Fibroblast of skin of scalp (primary cell): ENCODE measurements at places on chromosomes 4 and X.

DNA sequence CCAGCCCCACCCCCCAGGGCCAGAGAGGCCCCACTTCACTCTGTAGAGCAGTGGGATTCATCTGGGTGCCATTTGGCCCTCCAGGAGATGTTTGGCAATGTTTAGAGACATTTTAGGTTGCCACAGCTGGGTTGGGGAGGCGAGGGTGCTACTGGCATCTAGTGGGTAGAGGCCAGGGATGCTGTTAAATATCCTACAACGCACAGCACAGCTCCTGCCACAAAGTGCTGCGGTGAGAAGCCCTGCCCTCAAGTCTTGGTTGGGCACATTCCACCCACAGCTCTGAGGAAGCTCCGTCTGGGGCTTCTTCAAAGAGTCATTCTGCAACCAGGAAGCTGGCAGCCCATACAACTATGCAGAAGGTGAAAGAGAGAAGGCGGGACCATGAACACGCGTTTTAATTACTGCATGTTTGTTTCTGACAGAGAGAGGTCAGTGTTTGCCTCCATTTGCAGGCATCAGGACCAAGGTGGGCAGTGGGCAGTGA lies 48.1 kb upstream of the FAM9C start:
- no peak for DNase-seq

GRCh38 chrX:45198301-45198700 lies 2.4 kb downstream of the DIPK2B start:
- no peak for DNase-seq

DNA sequence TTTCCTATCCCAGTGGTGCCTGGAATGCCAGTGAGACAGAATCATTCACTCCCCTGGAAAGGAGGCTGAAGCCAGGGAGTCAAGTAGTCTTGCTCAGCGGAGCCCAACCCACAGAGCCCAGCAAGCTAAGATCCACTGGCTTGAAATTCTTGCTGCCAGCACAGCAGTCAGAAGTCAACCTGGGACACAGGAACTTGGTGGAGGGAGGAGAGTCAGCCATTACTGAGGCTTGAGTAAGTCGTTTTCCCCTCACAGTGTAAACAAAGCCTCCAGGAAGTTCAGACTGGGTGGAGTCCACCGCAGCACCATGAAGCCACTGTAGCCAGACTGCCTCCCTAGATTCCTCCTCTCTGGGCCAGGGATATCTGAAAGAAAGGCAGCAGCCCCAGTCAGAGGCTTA lies 283.2 kb upstream of the CPEB2 start:
- peak; percentile 75 for DNase-seq

GRCh38 chr4:105661028-105661427 lies 47.5 kb downstream of the INTS12 start:
- DNase-seq, result no peak

- DNase-seq, result no peak
Measured at GRCh38 chr4:6750286-6751221, 32.0 kb upstream of the KIAA0232 start.

DNA sequence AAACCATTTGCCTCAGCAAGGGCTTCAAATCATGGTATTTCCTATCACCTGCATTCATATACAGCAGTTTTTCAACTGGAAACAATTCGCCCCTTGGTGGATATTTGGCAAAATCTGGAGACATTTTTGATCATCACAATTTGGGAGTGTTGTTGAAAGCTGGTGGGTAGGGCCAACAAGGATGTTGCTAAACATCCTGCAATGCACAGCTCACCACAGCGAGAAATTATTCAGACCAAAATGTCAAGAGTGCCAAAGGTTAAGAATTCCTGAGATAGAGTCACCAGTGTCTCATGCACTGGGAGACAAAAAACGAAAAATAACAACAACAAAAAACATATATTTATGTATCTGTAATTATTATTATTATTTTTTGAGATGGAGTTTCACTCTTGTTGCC lies 435.2 kb upstream of the CTSO start:
- peak; percentile 17 for DNase-seq

DNA sequence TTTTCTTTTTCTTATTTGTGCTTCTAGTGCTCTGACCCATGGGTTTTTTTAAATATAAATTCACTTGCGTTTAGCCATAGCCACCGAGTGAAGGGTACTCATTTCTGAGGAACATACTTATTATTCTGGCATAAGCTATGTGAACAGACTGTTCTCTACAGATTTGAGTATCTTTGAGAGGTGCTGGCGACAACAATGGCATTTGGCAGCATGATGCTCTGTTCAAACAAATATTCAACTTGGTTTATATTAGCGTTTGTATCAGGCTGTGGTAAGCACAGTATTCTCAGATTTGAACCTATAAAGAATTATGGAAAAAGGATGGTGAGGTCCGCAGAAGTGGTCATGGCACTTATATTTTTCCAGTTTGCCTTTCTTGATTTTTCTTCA lies 108.7 kb upstream of the LIMCH1 start:
- no peak for DNase-seq

- peak; percentile 17 for DNase-seq
Measured at GRCh38 chrX:30657196-30658161, 4.3 kb downstream of the GK start.

GRCh38 chrX:15033917-15034316 lies 160.7 kb downstream of the MOSPD2 start:
- DNase-seq, result no peak

- DNase-seq, result no peak
Measured at GRCh38 chr4:6206771-6207290, 6.5 kb upstream of the JAKMIP1 start.

GRCh38 chrX:128807367-128807766 lies 715.9 kb downstream of the SMARCA1 start:
- DNase-seq, result no peak

- DNase-seq, result no peak
Measured at GRCh38 chr4:105116616-105117319, 29.9 kb upstream of the TET2 start.

GRCh38 chrX:45745479-45745878 lies 544.8 kb upstream of the DIPK2B start:
- no peak for DNase-seq

- no peak for DNase-seq
Measured at GRCh38 chr4:123443401-123444289, 47.0 kb downstream of the SPRY1 start.

GRCh38 chr4:117429061-117429460 lies 343.7 kb upstream of the TRAM1L1 start:
- DNase-seq, result peak; percentile 3

DNA sequence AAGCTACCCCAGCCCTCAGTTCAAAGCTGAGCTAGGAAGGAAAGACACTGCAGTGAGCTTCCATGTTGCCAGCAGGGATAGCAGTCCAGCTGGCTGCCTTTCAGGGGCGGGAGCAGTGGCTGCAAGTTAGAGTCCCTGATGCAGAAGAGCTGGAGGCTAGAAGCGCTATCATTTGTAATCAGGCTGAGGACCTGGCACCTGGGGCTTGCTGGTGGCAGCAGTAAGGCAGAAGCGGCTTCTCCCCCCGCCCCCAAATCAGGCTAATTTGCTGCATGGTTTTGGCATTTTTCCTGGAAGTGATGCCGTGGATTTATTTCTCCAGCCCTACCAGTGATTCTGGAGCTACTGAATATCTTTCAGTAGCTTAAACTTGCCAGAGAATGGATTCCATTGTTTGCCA lies 203.3 kb downstream of the CLCN4 start:
- DNase-seq, result peak; percentile 19

DNA sequence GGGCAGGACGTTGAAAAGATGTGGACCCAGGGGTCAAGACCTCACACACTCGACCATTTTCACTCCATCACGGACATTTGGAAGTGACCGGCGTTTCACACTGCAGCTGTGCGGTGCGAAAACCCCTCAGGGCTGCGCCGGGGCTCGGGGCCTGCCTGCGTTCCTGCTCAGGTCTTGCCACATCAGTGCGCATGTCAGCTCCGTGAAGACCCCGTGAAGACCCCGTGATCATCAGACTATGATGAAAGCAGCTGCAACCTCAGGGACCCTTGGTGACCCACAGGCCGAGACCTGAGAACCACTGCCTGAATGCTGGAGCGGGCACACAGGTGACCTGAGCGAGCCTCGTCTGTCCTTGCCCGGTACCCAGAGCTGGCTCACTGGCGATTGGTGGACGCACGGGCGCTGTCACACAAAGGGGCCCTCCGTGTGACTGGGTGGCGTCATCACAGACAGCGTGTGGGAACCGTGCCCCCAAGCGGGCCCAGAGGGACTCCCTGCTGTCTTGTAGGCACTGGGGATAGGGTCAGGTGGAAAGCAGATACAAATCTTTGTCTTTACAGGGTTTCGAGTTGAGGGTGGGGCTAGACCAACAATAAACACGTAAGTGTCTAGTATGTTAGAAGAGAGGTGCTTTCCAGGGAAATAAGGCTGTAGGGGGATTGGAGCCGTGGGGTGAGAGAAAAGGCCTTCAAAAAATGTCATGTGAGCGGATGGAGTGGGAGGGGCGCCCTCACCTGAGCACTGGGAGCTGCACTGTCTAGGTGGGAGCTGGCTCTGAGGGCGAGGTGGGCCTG lies 12.7 kb downstream of the MSANTD1 start:
- DNase-seq, result no peak

GRCh38 chrX:69146739-69147138 lies 18.5 kb downstream of the PJA1 start:
- DNase-seq, result no peak

DNA sequence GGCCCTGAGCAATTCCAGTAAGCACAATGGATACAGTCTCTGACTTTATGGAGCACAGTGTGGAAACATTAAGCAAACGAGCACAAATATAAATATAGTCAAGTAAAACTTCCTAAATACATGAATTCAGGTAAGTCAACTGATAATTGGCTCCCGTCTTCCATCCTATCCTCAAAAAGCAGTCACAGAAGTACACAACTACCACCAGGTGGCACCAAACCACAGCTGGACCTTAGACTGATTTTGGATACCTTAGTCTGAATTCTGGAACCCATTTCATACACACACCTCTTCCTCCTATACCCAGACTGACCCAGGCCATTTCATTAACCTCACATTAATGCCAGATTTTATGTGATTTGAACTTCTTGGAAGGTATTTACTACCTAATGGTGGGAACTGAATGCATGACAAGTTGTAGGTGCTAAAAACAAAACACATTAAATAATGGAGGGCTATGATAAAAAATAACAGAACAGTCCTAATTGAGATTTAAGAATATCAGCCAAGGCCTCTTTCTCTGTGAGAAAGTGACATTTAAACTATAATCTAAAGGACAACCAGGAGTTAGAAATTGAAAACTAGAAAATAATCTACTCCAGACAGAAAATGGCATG lies 77.5 kb downstream of the ELF2 start:
- peak; percentile 80 for DNase-seq

DNA sequence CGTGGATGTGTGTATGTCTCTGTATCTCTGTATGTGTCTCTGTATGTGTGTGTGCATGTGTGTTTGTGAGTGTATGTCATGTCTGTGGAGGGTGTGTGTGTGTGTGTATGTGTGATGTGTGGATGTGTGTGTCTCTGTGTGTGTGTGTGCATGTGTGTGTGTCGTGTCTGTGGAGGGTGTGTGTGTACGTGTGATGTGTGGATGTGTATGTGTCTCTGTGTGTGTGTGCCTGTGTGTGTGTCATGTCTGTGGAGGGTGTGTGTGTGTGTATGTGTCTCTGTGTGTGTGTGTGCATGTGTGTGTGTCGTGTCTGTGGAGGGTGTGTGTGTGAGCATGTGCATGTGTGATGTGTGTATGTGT lies 51.6 kb upstream of the ADRA2C start:
- no peak for DNase-seq

GRCh38 chrX:7068939-7069367 lies 78.6 kb upstream of the STS start:
- DNase-seq, result peak; percentile 29

- DNase-seq, result no peak
Measured at GRCh38 chr4:165667969-165668368, 205.1 kb upstream of the TLL1 start.

GRCh38 chr4:42709392-42710065 lies 52.6 kb upstream of the ATP8A1 start:
- no peak for DNase-seq

- no peak for DNase-seq
Measured at GRCh38 chrX:389021-389441, 2.3 kb upstream of the PPP2R3B start.

DNA sequence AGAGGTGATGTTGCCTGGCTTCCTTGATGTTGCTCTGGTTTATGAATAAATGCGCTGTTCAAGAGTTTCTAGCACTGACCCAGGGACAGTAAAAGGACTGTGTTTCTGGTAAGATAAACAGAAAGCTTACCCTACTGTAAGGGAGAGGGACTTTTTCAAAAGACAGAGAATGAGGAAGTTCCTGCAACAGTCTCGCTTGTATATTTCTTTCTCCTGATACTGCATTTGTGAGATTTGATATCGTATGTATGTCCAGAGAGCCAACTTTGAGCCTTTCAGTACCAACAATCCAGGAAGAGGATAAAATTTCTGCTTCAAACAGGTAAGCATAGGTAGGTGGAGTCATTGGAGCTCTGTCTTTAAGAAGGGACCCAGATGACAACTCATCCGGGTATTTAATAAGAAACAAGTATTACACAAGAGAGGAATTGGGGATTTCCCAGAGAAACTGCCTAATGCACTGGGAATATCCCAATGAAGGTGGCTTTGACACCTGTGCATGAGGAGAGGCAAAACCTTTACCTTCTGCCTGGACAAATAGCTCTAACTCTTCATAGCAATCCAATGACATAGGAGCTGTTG lies 773 bp downstream of the DAPP1 start:
- no peak for DNase-seq

GRCh38 chrX:84046403-84046984 lies 141.5 kb downstream of the RPS6KA6 start:
- DNase-seq, result peak; percentile 25

GRCh38 chr4:65653740-65654361 lies 16.4 kb downstream of the EPHA5 start:
- DNase-seq, result peak; percentile 49

GRCh38 chr4:173680278-173680677 lies 150.2 kb upstream of the HAND2 start:
- DNase-seq, result no peak

DNA sequence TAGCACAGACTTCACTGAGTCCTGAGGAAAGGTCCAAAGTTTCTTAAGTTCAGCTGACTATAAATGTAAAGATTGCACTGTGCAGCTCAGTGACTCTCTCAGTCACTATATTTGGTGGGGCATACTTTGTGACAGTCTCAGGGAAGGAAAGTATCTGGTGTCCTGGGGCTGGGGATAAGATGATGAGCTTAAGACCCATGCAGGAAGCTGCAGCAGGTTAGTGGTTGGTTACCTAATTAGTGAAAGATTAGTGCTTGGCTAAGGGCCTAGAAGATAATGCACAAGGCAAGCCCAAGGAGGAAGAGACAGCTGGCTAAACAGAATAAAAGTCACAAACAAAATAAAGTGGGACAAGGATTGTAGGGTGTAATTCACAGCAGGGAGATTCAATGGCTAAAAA lies 25.4 kb upstream of the SLITRK4 start:
- no peak for DNase-seq

DNA sequence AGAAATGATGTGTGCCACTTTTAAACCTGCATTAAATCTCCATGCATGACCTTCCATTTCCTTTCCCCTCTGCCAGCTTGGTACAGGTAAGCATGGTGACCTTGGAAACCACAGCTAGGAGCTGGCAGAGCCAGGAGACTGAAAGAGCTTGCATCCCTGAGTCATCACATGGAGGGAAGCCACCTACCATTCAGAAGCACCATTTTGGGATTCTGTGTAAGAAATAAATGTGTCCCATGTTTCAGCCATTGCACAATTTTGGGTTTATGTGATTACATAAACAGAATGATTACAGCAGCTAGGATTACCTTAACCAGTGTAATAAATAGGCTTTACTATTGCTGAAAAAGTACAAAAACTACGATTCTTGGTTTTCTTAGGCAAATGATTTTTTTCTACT lies 17.3 kb upstream of the CCDC149 start:
- DNase-seq, result no peak
